ENCODE measurements at places on chromosomes 3 and 15.

DNA sequence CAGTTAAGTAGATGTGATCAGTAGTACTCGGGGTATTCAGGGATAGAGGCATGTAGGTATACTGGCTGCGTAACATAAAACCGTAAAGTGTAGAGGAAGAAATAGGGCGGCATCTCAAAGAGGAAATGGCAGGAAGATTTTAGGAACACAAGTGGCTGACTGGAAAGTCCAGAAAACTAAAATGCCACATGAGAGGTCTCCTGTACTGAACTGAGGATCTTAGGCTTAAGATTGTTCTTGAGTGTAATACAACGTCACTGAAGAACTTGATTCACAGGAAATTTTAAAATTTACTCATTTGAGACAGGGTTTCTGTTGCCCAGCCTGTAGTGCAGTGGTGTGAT, 2.3 kb upstream of the LMLN start:
- no peak for DNase-seq

DNA sequence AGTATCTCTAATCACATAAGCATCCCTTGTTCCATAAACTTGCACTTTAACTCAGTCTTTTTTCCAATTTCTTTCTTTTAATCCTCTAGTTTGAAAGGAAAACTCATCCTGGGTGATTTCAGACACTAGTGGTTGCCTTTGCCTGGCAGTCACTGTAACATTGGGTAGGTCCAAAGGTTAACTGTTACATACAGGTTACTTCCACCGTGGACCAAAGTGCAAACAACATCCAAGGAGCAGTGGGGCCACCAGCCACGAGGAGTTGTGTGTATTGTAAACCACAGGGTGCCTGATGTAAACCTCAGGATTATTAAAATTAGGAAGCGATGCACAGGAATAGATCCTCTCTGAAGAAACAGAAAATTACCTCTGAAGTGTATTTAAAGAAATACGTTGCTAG, 75.0 kb downstream of the HCN4 start:
- no peak for DNase-seq

GRCh38 chr3:119664850-119665379, 4.5 kb upstream of the POPDC2 start:
- no peak for DNase-seq

DNA sequence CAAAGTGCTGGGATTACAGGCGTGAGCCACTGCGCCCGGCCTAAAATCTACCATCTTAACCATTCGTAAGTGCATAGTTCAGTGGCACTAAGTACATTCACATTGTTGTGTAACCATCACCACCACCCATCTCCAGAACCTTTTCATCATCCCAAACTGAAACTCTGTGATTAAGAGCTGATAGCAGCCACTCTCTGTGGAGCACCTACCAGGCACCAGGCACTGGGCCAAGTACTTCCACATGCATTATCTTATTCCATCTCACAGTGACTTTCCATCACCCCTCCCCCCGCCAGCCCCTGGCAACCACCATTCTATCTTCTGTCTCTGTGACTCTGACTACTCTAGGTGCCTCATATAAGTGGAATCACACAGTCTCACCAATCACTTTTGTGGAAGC, 2.3 kb upstream of the INSYN1 start:
- DNase-seq: no peak

DNA sequence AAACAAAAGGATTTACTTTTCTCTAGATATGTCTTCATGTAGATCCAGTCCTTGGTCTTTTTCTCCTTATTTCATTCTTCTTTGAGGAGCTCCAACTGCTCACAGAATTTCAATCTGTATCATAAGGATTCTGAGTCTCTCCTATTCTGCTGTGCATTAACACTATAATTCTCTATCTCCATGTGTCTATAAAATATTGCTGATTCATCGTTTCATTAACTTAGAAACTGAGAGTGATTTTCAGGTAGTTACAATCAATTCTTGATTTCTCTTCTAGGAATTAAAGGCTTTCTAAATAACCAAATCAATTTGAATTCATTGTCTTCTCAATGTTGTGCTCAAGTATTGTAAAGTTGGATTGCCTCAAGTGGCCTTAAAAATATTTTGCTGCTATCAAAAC, 651.5 kb upstream of the CADM2 start:
- no peak for DNase-seq

DNA sequence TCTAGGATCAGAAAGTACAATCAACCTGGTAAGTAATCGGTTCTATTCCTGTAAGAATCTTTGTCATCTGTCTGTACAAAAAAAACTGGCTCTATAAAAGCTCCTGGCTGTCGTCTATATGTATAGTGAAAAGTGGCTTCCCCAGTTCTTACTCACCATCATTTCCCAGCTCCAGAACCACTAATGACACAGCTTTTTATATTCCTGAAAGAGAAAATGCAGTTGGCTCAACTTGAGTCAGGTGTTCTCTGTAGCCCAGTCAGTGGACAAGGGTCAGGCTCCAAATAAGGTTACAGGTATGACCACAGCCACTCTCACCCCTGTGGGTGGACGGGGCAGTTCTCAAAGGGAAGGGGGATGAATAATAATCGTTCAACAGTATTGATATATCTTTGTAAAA, 85.1 kb downstream of the AP4E1 start:
- no peak for DNase-seq

GRCh38 chr15:65095747-65096104, 19.2 kb downstream of the KBTBD13 start:
- DNase-seq: no peak

- no peak for DNase-seq
Measured at GRCh38 chr3:101675709-101676215, 1.2 kb downstream of the ZBTB11 start.

DNA sequence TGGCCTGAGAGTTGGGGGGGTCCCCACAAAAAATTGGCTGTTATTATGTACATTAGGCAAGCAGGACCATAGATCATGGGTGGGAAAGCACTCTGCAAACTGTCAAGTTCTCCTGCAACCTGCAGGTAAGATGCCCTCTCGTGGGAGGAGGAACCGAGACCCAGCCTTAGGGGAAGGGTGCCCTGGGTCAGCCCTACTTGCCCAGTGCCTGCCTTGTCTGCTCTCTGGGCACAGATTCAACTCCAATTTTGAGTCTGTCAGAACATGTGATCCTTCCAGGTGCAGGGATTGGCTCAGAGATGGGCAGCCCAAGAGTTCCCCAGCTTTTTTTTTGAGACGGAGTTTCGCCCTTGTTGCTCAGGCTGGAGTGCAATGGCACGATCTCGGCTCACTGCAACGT, 99.2 kb downstream of the PLXNA1 start:
- no peak for DNase-seq

DNA sequence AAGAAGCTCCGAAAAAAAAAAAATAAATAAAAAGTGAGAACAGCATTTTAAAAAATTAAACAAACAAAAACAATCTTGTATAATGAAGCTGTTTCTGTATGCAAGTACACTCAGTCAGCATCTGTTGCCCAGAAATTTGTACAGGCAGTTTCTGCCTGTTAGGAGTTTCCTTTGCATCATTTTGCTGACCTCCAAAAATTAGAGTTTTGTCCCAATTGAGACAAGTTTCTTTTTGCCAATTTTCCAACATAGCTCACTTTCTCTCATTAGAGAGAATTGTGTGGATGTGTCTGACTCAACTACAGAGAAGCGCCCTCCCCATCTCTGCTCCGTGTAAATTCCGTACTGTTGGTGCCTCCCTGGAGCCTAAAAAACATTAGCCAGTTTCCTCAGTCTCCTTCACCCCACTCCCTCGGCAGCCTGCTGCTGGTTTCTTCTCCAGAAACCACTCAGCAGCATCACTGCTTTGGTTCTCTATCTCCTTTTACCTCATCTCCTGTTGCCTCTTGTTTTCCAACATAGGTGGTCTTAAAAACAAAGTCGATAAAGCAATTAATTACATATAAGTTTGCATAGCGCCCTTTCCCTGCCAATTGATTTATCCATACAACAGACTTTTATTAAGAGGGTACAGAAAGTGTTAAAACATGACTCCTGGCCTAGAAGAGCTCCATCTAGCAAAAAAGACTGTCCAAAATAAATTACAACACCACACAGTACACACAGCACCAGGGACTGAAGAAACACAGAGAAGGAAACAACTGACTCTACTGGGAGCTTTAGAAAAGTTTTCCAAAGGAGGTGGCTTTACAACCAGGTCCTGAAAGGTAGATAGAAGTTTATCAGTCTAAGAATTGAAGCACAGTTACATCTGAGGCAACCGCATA, 286.7 kb downstream of the SHOX2 start:
- no peak for DNase-seq

- no peak for DNase-seq
Measured at GRCh38 chr3:87488765-87489164, 212.4 kb upstream of the POU1F1 start.

Measured in WTC11 (cell line).